ENCODE measurements at places on chromosomes 1 and 21.
A peak's percentile ranks its signal among the peaks of the same experiment; 100 is the strongest.

- DNase-seq, result no peak
These were observed 67.5 kb upstream of the CD1D start for GRCh38 chr1:158112994-158113758.

DNA sequence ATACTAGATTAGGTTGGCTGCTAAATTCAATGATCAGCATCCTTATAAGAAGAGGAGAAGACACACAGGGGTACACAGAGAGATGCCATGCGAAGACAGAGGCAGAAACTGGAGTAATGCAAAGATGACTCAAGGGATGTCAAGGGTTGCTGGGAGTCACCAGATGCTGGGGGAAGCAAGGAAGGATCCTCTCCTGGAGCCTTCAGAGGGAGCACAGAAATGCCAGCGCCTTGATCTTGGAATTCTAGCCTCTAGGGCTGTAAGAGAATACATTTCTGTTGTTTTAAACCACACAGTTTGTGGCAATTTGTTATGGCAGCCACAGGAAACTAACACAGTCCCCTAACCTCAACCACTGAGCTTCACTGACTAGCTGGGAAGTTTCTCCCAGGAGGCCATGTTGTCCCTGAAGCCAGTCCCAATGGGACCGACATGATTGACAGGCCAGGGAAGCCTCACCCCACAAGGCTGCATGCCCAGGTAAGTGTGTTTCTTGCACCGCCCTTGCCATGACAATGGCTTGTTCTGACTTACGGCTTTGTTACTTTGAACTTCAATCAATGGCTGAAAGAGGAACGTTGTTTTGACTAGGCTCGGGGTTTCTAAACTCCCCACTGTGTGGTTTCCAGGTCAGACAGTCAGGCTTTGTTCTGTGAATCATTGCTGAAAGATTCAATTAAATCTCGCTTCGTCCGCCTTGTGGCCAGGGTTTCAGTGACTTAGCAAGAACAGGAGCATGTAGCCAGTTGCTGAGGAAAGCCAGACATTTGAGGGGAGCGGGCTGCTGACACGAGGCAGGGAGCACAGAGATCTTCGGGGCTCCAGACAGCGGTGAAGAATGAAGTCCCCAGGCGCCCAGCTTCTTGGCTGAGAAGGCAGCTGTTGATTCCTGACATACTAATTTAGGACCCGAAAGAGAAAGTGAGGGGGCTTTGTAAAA is 62.3 kb downstream of the RUNX1 start:
- peak; percentile 94 for DNase-seq

DNA sequence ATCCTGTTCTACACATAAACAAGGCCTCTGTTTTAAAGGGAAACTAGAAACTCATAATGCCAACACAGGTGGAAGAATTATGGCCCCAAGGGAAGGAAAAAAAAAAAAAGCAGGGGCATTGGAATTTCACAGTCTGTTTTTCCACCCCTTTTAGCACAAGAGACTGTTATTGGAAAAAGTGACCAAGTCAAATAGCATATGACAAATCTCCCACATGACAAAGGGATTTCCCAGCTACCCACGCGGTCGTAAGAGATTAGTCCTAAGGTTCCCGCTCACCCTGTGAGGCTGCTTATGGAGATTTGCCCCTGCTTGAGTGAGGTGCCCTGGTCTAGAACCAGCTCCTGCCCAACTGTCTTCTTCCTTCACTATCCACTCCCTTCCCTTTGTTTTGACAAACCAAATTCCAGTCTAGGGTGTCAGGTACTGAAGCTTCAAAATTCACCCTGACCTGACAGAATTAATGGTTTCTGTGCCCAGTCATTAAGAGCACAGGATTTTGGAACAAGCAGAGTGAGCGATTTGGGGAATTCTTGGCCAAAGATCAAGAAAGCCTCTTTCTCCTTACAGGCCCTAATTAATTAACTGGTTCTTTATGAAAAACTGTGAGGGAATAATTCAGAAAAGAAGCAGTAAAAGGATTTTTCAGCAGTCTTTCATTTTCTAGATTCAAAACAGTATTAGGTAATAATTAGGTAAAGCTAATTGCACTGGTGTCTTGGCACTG is 107.3 kb downstream of the NMNAT2 start:
- DNase-seq, result no peak

GRCh38 chr1:39842836-39843235 is 40.5 kb downstream of the TRIT1 start:
- no peak for DNase-seq

DNA sequence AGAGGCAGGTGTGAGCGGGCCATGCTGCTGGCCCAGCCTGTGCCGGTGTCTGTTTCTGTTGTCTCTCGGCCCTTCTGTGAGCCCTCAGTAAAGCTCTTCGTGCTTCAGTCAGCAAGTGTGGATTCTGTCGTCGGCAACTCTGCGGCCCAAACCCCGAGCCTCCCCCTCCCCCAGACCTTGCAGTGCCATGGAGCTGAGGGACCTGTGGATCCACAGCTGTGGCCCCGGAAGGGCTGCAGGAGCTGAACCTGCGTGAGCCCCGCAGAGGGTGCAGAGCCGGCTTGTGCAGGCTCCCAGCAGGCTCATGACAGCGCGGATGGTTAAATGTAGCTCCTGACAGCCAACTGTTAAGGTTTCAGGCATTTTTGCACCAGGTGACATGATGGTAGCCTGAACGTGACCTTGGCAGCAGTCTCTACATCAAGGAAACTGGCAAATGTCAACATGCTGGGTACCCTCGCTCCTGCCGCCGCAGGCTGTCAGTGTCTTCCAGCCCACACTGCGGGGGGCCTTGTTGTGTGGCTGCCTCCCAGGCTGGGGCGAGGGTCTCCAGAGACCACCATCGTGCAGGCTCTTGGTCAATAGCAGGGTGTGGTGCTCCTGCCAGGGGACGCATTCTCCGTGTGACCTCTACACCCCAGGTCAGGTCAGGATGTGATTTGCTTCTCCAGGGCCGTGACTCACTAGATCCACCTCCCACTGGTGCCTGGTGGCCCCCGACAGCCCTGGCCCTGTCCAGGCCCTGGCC is 7.0 kb downstream of the LRRC3 start:
- DNase-seq, result no peak

DNA sequence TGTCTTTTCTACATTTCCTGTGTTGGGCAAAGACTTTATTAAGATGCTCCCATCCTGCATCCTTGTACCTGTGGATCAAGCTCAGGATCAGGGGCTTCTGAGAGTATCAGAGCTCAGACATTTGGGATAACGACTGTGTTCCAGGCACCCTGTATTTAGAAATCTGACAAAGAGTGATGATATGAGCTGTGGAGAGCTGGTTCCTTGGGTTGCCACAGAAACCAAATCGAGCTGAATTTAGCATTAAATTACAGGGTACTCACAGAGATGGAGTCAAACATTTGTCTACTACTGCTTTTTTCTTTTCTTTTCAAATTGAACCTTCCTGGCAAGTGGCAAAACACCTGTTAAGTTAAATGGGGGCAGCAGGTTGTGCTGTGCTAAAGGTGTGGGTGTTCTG is 110.6 kb downstream of the XCL2 start:
- DNase-seq, result no peak

DNA sequence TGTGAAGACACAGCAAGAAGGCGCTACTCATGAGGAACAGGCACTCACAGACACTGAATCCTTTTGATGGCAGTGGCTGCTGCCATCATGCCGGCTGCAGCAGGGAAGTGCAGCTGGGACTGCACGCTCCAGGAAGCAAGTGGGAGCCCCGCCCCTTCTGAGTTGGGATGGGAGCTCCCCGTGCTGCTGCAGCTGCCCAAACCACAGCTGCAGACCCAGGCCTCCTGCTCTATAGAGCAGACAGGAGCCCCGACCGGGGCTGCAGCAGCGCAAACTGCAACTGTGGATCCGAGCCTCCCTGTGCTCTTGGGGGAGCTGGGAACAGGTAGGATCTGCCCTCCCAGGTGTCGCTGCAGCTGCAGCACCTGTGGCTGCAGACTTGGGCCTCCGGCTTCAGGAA is 65.2 kb upstream of the MARK1 start:
- DNase-seq, result no peak

DNA sequence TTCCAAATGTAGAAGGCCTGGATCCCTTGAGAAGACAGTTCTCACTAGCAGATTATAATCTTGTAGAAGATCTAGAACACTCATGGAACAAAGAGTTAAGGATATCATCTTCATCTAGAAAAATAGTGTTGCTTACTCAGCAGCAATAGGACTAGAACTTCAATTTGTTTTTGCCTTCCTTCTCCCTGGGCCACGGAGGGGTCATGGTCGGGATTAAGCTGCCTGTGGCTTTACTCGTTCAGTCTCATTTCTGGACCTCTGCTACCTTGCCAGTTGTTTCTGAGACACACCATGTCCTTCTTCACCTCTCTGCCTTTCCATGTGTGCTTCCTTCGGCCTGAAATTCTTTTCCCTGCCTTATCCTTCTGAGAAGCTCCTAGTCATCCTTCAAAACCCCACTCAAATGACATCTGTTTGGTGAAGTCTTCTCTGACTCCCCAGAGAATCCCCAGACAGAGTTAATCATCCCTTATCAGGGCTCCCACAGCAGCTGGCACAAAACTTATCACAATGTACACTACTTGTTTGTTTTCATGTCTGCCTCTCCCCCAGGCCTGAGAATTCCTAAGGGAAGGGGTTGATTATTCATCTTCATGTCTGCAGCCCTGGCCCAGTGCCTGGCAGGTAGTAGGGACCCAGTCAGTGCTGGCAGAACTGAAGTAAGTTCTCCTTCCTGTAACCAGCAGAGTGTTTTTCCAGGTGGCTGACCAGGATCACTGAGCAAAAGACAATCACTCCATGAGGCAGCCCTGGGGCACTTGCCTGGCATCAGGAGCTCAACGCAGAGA is 15.5 kb upstream of the SNX27 start:
- no peak for DNase-seq

GRCh38 chr21:35738347-35738961 is 321.9 kb downstream of the SETD4 start:
- DNase-seq, result no peak

DNA sequence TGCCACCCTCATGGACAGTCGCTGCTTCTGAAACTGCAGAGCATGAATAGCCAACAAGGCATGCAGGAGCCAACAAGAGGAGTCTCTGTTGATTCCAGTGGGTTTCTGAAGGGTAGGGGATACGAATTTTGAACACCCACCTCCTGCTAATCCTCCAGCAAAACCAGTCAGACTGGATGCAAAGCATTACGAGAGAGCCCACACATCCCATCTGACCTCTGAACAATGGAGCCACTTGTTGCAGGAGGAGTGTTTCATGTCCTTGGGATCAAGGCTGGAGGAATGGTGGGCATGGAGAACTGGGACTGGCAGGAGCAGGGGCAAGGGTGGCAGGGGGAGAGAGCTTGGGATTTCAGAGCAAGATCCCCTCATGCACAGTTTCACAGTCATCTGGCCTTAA is 1.6 kb downstream of the VTCN1 start:
- no peak for DNase-seq

- no peak for DNase-seq
These were observed 392.9 kb upstream of the RUNX1 start for GRCh38 chr21:35441868-35442582.

GRCh38 chr21:15443740-15444117 is 286.1 kb upstream of the USP25 start:
- DNase-seq, result no peak

DNA sequence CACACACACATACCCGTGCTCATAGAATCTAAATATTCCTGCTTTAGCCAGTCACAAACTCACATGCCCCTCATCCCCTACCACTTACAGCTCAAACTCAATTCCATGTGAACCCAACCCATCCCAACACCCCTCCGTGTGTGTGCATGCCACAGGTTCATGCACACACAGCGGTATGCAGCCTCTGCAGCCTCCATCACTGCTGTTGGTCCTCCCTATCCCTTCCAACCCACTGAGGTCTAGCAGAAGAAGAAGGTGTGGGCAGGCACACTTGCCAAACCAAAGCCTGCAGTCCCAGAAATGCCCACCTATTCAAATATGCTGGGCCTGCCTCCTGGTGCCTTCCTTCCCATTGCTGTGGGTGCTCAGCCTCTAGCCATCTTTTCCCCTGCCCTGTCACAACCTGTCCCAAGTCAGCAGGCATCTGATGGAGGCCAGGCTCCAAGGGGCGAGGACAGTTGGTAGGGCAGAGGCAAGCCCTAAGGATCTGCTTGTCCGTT is 26.2 kb downstream of the SLC2A1 start:
- DNase-seq, result no peak

GRCh38 chr21:36325373-36326010 is 5.5 kb downstream of the MORC3 start:
- DNase-seq, result no peak

DNA sequence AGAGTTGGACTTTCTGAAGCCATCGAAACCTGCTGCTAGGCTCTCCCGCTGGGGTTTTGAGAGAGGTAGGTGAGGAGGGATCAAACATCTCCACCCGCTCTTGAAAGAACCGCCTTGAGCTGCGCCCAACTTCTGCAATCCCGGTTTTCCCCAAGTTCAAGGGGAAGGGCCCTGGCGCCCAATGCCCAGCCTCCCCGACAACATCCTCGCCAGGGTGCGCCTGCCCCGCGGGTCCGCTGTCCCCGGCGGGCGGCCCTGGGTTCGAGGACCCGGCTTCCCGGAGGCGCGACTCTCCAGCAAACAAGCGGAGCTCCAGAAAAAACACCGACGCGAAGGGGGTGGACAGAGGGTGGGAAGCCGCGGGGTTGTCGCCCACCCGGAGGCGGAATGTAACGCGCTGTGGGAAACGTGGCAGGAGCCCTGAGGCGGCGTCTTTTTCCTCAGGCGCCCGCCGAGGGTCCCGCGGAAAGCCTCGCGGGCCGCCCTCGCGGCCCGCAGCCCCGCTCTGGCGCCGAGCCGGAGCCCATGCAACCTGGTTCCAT is 607 bp downstream of the BTG3 start:
- DNase-seq, result peak; percentile 53

GRCh38 chr1:94001397-94002045 is 92.3 kb upstream of the GCLM start:
- no peak for DNase-seq

DNA sequence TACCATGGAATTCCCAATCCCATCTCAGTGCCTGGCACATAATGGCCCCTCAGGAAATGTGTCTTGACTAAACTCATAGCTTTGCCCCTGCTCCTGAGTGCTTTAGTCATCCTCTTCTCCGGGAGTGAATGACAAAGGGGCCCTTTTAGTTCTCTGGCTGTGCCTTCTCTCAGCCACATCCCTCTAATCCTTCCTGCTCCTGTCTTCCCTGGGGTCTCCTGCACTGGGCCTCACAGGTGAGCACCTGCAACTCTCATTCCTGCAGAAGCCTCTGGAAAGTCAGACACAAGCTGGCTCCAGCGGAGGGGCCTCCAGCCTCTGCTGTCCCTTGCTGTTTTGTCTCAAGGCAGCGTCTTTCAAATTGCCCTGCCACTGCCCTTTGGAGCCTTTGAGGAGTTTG is 14.0 kb upstream of the ETV3L start:
- DNase-seq, result no peak

- DNase-seq, result no peak
These were observed 356.1 kb downstream of the LMO4 start for GRCh38 chr1:87684713-87685205.

GRCh38 chr1:233299450-233299849 is 3.9 kb upstream of the PCNX2 start:
- no peak for DNase-seq

GRCh38 chr1:12147201-12147701 is 19.5 kb upstream of the TNFRSF1B start:
- DNase-seq, result no peak

- DNase-seq, result peak; percentile 36
These were observed 27.5 kb downstream of the COL6A1 start for GRCh38 chr21:46008893-46009621.

GRCh38 chr1:221174330-221174993 is 295.2 kb downstream of the HLX start:
- DNase-seq, result no peak

GRCh38 chr1:202564958-202565495 is 145.2 kb downstream of the SYT2 start:
- DNase-seq, result no peak

Measured in activated CD8-positive, alpha-beta memory T cell treated with anti-CD3 and anti-CD28 coated beads, Interleukin-2, amount 10 ng/mL, durations not matched to agents 7 days and 5 days (primary cell).